ENCODE measurements at places on chromosomes 13 and 19.

- DNase-seq = no peak
Measured at GRCh38 chr13:49481788-49482187, 14.0 kb upstream of the PHF11 start.

DNA sequence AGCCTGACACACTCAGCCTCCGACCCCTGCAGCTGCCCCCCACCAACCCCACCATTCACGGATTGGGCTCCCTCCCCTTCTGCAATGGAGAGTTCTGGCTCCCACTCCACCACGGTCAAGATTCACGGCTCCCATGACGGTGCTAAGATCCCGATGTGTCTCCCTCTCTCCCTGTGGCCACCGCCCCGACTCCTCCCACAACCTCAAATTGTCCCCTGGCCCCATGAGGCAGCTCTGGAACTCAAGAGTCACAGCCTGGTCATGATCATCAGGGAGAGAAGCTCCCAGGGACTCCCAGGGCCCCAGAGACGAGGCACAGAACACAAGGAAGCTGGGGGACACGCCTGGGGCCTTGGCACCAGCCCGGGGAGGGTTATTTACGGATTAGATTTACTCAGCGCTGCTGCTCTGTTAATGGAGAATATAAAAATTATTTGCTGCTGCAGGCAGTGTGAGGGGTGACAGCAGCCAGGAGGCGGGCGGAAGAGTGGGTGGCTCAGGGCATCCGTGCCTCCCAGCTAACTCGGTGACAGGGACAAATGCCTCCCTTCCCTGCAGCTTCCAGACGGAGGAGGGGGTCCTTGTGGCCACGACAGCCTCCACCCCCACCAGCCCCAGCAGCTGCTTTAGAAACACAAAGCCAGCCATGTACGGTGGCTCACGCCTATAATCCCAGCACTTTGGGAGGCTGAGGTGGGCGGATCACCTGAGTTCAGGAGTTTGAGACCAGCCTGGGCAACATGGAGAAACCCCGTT lies 184.2 kb downstream of the PTPRS start:
- DNase-seq = no peak

- no peak for DNase-seq
Measured at GRCh38 chr13:30735872-30736175, 481 bp downstream of the ALOX5AP start.

DNA sequence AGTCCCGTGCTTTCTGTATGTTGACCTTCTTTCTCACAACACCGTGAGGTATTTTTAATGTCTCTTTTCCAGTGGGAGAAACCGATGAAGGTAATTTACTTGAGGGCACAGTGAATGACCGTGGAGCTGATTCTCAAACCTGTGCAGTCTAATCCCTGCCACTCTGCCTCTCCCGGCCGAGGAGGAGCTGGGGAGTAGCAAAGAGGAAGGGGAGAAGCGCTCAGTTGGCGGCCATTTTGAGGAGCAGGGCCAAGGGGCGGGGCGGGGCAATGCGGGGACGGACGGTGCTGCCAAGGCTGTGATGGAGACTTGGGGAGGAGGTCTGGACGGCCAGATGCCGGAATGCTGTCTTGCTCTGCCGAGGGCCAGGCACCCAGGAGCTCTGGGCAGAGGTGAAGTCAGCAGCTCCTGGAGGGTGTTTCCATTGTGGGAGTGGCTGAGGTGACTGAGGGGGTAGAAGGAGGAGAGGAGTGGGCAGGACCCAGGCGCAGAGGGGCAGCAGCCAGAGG lies 12.4 kb upstream of the RANBP3 start:
- DNase-seq = no peak

GRCh38 chr19:37855098-37855497 lies 51.3 kb downstream of the WDR87 start:
- no peak for DNase-seq

DNA sequence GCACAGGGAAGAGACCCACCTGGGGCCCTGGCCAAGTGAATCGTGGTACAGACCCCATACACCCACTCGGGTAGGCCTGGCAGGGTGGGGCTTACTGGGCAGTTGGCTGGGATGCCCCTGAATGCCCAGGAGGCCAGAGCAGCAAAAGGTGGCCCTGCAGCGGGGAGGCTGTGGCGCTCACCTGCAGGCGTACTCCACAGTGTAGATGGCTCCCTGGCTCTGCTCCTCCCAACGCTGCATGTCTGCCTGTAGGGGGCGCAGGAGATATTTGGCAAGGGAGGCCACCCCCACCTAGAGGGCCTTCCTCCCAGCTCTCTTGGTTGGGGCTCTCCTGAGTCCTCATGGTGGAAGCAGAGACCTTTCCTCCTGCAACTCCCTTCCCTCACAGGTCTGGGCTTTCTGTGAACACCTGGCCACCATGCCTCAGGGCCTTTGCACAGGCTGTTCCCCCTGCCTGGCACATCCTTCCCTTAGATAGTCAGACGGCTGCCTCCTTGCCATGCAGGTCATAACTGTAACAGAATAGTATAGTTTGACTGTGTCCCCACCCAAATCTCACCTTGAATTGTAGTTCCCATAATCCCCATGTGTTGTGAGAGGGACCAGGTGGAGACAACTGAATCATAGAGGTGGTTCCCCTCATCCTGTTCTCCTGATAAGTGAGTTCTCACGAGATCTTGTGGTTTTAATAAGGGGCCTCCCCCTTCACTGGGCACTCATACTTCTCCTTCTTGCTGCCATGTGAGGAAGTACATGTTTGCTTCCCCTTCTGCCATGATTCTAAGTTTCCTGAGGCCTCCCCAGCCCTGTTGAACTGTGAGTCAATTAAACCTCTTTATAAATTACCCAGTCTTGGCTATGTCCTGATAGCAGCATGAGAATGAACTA lies 5.9 kb downstream of the BORCS8 start:
- peak; percentile 81 for DNase-seq

GRCh38 chr13:108304170-108305016 lies 34.9 kb downstream of the TNFSF13B start:
- no peak for DNase-seq
